Activated CD8-positive, alpha-beta T cell treated with anti-CD3 and anti-CD28 coated beads, Interleukin-2, amount 10 ng/mL, durations not matched to agents 7 days and 5 days (primary cell): ENCODE measurements at places on chromosomes 13 and 19. TPM values are rescaled to one million over a fixed set of nuclear protein-coding genes. Genes with fewer than 3 reads are reported as not detected.

Gene URAD
- total RNA-seq, result not detected

Gene S1PR4
- 140 TPM for total RNA-seq

Gene EML2
- total RNA-seq, result 93.6 TPM

Gene NTN5
- total RNA-seq, result 0.55 TPM

Gene ADM5
- total RNA-seq, result 4.4 TPM

Gene CAMSAP3
- total RNA-seq, result 0.42 TPM

- H3K4me3 ChIP-seq, result no peak overlapping the region
- H3K36me3 ChIP-seq, result no peaks in the 10 kb centered on the region
- no peaks in the 10 kb centered on the region for H3K27me3 ChIP-seq
- DNase-seq, result no peak
- no peaks in the 10 kb centered on the region for H3K4me1 ChIP-seq
- no peak overlapping the region for H3K27ac ChIP-seq
Measured at GRCh38 chr13:97301382-97302095, 79.4 kb downstream of the MBNL2 start.

- no peak overlapping the region for H3K4me3 ChIP-seq
- no peak overlapping the region for H3K27ac ChIP-seq
- no peaks in the 10 kb centered on the region for H3K4me1 ChIP-seq
- H3K27me3 ChIP-seq, result peaks cover 63% of the 10 kb centered on the region
- no peak for DNase-seq
Measured at GRCh38 chr19:1766800-1767352, 13.6 kb downstream of the ONECUT3 start.

DNA sequence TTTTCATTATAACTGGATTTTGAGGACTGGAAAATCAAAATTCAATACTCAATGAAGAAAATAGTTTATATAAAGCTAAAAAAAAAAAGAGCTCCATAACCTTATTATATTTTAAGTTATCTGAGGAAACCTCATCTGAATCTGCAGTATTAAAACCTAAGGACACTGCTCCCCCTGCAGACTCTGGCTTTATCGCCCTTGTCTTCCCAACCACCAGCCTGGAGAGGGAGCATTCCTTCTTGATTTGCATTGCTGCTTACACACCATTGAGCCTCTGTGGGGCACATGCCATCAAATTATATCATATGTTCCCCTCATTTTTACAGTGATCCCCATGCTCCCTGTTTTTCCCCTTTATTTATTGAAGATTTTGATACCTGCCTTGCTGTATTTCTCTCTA lies 871.4 kb upstream of the GPC6 start:
- H3K4me3 ChIP-seq, result no peak overlapping the region
- no peak overlapping the region for H3K27ac ChIP-seq
- H3K36me3 ChIP-seq, result no peaks in the 10 kb centered on the region
- H3K27me3 ChIP-seq, result no peaks in the 10 kb centered on the region
- no peaks in the 10 kb centered on the region for H3K4me1 ChIP-seq
- no peak for DNase-seq

GRCh38 chr19:41795031-41795461 lies 1.3 kb upstream of the CEACAM3 start:
- H3K27me3 ChIP-seq, result peaks cover 29% of the 10 kb centered on the region
- H3K4me1 ChIP-seq, result no peaks in the 10 kb centered on the region
- H3K4me3 ChIP-seq, result no peak overlapping the region
- peak; percentile 77 for DNase-seq
- H3K27ac ChIP-seq, result no peak overlapping the region

- no peak overlapping the region for H3K27ac ChIP-seq
- peaks cover 24% of the 10 kb centered on the region for H3K36me3 ChIP-seq
- DNase-seq, result no peak
- H3K4me3 ChIP-seq, result peak overlapping the region; percentile 82
- H3K4me1 ChIP-seq, result peaks cover 14% of the 10 kb centered on the region
Measured at GRCh38 chr19:1354970-1355567, 28.6 kb upstream of the NDUFS7 start.

DNA sequence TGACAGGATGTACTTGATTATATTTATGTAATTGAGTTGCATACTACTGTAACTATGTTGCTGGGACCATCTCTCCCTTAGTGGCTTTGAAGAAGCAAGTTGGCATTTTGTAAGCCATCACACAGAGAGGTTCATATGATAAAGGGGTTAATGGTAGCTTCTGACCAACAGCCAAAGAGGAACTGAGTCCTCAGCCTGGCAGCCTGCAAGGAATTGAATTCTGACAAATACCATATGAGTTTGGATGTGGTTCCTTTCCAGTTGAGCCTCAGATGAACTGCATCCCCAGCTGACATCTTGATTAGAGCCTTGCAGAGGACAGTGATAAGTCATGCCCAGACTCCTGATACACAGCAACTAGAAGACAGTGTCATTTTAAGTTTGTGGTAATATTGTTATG lies 8.6 kb upstream of the MYCBP2 start:
- no peak overlapping the region for H3K4me3 ChIP-seq
- H3K27ac ChIP-seq, result no peak overlapping the region
- no peaks in the 10 kb centered on the region for H3K36me3 ChIP-seq
- peaks cover 24% of the 10 kb centered on the region for H3K4me1 ChIP-seq
- H3K27me3 ChIP-seq, result no peaks in the 10 kb centered on the region
- DNase-seq, result no peak

- peak overlapping the region; percentile 71 for H3K4me3 ChIP-seq
- no peaks in the 10 kb centered on the region for H3K27me3 ChIP-seq
- H3K36me3 ChIP-seq, result peaks cover 41% of the 10 kb centered on the region
- peak; percentile 81 for DNase-seq
- peaks cover 43% of the 10 kb centered on the region for H3K4me1 ChIP-seq
Measured at GRCh38 chr13:74026753-74027152, 107.5 kb downstream of the KLF12 start.

- H3K36me3 ChIP-seq, result no peaks in the 10 kb centered on the region
- no peak overlapping the region for H3K4me3 ChIP-seq
- DNase-seq, result no peak
- H3K4me1 ChIP-seq, result peaks cover 73% of the 10 kb centered on the region
Measured at GRCh38 chr19:45168767-45169351, 8.1 kb upstream of the NKPD1 start.

DNA sequence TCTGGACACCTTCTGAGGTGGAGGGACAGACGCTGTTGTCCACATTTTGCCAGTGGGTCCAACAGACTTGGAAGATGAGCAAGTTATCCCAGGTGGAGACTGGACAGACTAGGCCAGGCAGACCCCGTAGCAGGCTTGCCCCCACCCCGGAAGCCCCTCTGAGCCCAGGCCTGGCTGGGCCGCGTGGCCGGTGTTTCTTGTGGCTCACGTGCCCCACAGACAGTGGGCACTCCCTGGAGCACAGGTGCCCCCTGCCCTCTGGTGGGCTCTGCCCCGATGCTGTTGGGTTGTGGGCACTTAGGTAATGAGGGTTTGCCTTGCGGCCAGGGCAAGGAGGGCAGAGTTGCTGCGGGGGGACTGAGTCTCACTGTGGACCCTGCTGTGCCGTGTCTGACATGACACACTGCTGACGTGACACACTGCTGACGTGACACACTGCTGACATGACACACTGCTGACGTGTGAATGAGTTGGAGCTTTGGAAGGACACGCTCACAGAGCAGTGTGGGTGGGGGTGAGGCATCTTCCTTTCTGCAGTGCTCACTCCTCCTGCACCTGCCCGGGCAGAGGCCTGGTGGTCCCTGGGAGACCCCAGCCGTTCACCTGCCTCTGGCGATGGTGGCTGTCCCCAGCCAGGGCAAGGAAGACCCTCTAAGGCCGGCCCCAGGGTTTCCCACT lies 25.1 kb downstream of the DOT1L start:
- no peak overlapping the region for H3K27ac ChIP-seq
- H3K4me3 ChIP-seq, result no peak overlapping the region
- peaks cover 38% of the 10 kb centered on the region for H3K36me3 ChIP-seq
